ENCODE measurements at places on chromosomes 4 and X.

DNA sequence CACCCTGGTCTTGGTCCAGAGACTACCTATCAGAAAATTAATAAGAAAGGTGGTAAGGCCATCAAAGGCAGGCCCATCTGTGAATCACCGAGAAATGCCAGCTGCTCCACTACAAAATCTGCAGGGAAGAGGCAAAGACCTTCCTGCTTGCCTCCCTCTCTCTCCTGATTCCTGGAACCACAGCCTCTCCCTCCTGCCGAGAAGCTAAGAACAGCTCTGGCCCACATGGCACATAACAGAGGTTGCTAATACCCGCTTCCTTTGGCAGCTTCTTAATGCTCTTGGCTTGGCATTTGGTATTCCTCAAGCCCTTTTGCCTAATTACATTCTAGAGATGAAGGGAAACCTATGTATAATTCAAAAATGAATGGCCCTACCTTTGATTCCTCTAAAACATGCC, 32.9 kb downstream of the RAI2 start:
- DNase-seq, result no peak

- DNase-seq, result no peak
Measured at GRCh38 chrX:45513042-45513441, 312.4 kb upstream of the DIPK2B start.

DNA sequence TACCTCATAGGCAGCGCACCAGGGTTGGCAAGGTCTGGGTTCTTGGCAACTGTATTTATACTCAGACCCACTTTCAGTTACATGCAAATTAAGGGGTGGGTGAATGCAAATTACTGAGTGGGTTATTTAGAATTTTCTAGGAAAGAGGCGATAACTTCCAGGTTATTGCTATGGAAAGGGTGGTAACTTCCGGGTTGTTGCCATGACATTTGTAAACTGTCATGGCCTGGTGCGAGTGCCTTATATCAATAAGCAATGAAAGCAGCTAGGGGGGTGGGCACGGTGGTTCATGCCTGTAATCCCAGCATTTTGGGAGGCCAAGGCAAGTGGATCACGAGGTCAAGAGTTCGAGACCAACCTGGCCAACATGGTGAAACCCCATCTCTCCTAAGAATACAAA, 57.5 kb upstream of the SLC7A3 start:
- DNase-seq, result no peak

GRCh38 chrX:147901461-147902126, 10.1 kb upstream of the FMR1 start:
- DNase-seq, result no peak

GRCh38 chr4:10267066-10267465, 150.5 kb upstream of the WDR1 start:
- no peak for DNase-seq

- DNase-seq, result no peak
Measured at GRCh38 chr4:179292468-179292867, 1850.2 kb upstream of the AGA start.
